Central memory CD8-positive, alpha-beta T cell (primary cell): ENCODE measurements at places on chromosomes 6 and 20.

- no peaks in the 10 kb centered on the region for H3K36me3 ChIP-seq
- DNase-seq, result no peak
- no peak overlapping the region for H3K4me3 ChIP-seq
- H3K27ac ChIP-seq, result no peak overlapping the region
Measured at GRCh38 chr20:18971121-18971520, 157.5 kb downstream of the SCP2D1 start.

GRCh38 chr6:44960898-44961297, 367.2 kb upstream of the RUNX2 start:
- H3K4me3 ChIP-seq, result no peak overlapping the region
- H3K4me1 ChIP-seq, result peaks cover 5% of the 10 kb centered on the region
- H3K27me3 ChIP-seq, result no peaks in the 10 kb centered on the region
- no peak for DNase-seq
- H3K27ac ChIP-seq, result peak overlapping the region; percentile 16

GRCh38 chr6:43399932-43400487, 27.3 kb upstream of the ABCC10 start:
- no peak overlapping the region for H3K4me3 ChIP-seq
- no peaks in the 10 kb centered on the region for H3K36me3 ChIP-seq
- no peaks in the 10 kb centered on the region for H3K4me1 ChIP-seq
- H3K27me3 ChIP-seq, result peaks cover 18% of the 10 kb centered on the region
- no peak for DNase-seq

DNA sequence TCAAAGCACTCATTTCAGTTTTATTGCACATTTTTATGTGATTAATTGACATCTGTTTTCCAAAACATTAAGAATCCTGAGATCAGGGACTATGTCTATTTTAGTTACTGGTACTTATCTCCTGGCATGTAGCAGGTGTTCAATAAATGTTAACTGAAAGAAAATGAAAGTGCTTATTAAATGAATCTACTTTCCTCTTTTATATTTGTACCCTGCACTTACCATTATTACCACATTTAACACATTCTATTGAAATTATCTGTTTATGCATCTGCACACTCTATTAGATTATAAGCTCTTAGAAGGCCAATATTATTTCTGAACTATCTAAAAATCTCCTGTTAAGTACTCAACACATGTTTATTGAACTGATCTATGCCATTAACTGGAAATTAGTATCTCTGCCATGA, 131.9 kb downstream of the EPM2A start:
- DNase-seq, result no peak
- no peaks in the 10 kb centered on the region for H3K4me1 ChIP-seq
- no peaks in the 10 kb centered on the region for H3K36me3 ChIP-seq
- no peak overlapping the region for H3K27ac ChIP-seq
- H3K4me3 ChIP-seq, result no peak overlapping the region
- H3K27me3 ChIP-seq, result peaks cover 34% of the 10 kb centered on the region

DNA sequence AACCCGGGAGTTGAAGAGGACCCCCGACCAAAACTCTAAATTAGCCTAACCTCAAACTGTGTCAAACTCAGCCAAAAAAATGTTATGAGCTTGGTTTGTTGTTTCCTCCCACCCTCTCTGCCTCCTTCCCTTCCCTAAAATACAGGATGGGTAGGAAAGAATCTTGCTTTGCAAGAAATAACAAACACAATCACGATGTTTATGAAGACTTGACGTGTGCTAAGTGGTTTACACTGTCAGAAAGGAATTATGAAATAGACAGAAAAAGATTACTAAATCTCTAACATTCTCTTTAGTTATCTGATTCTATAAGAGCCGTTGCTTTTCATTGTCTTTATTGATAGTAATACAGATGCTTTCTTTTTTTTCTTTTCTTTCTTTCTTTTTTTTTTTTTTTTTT, 285.1 kb downstream of the BMP7 start:
- no peak overlapping the region for H3K27ac ChIP-seq
- no peaks in the 10 kb centered on the region for H3K36me3 ChIP-seq
- H3K4me3 ChIP-seq, result no peak overlapping the region
- H3K27me3 ChIP-seq, result peaks cover 35% of the 10 kb centered on the region

DNA sequence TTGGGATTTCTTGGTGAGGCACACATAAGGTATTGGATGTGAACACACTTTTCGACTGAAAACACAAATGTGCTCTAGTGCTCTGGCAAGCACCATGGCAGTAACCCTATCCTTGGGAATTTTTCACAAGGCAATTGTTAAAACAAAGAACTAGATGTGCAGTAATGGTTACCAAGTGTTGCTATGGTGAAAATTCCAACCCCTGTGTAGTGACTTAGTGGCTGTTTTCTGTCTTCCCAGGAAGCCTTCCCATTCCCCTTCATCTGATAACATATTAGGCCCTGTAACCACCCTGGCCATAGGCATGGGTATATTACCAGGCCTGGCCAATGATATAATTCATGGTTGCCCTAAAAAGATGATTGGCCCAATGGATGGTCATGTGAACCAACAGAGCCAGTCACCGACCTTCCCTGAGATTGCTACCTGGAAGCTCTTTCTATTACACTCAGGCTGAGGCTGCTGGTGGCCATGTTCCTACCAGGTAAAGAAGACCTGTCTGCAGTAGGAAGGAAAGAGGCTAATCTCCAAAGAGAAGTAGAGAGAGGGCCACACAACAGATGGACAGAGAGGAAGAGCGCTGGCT, 4.1 kb downstream of the C20orf202 start:
- DNase-seq, result no peak
- H3K27ac ChIP-seq, result no peak overlapping the region
- H3K36me3 ChIP-seq, result peaks cover 2% of the 10 kb centered on the region
- no peaks in the 10 kb centered on the region for H3K4me1 ChIP-seq

DNA sequence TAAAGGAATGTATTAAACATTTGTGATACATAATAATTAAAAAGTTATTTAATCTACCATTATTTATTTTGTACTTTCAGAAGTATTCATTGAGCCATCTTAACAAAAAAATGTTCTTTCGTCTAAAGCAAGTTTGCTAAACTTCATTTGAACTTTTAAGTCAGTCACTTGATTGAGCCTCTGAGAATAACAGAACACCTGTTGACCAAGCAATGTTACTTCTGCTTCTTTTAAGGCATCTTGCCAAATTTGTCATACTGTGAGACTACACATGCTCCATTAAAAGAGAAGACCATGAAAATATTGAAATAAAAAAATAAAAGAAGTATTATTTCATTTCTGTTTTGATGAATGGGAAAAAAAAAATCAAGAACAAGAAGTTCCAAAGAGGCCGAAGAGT, 141.8 kb upstream of the BMP5 start:
- no peak overlapping the region for H3K4me3 ChIP-seq
- no peak overlapping the region for H3K27ac ChIP-seq
- no peaks in the 10 kb centered on the region for H3K36me3 ChIP-seq
- DNase-seq, result no peak

- H3K4me1 ChIP-seq, result peaks cover 9% of the 10 kb centered on the region
- DNase-seq, result no peak
- H3K27ac ChIP-seq, result no peak overlapping the region
- H3K36me3 ChIP-seq, result peaks cover 10% of the 10 kb centered on the region
- no peak overlapping the region for H3K4me3 ChIP-seq
Measured at GRCh38 chr6:31763619-31763940, 1.1 kb downstream of the SAPCD1 start.

GRCh38 chr6:20459682-20460081, 58.0 kb downstream of the E2F3 start:
- DNase-seq, result no peak
- H3K4me3 ChIP-seq, result no peak overlapping the region
- no peaks in the 10 kb centered on the region for H3K27me3 ChIP-seq
- H3K4me1 ChIP-seq, result peaks cover 51% of the 10 kb centered on the region
- H3K36me3 ChIP-seq, result peaks cover 11% of the 10 kb centered on the region

DNA sequence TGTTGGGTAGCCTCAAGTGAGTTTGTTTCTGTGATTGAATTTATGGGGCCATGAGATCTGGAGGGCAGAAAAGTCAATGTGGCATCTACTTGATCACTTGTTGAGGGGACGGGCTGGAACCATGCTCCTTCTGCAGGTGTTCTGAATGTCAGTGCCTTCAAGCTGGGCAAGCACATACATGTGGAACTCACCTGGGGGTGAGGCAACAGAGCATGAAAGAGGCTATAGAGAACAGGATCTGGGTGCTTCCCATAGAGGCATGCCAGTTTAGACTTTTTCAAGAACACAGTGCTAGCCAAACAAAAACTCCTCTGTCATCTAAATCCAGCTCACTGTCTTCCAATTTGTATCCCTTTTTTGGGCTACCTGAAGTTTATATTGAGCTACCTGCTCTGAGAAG, 77.8 kb upstream of the SLC35B3 start:
- H3K4me3 ChIP-seq, result no peak overlapping the region
- no peaks in the 10 kb centered on the region for H3K4me1 ChIP-seq
- no peaks in the 10 kb centered on the region for H3K27me3 ChIP-seq
- no peak for DNase-seq
- no peak overlapping the region for H3K27ac ChIP-seq

- no peak overlapping the region for H3K4me3 ChIP-seq
- no peaks in the 10 kb centered on the region for H3K4me1 ChIP-seq
- no peak for DNase-seq
- H3K27ac ChIP-seq, result no peak overlapping the region
- H3K27me3 ChIP-seq, result peaks cover 37% of the 10 kb centered on the region
- no peaks in the 10 kb centered on the region for H3K36me3 ChIP-seq
Measured at GRCh38 chr20:56778765-56779195, 149.7 kb downstream of the TFAP2C start.
